ENCODE measurements at places on chromosomes 7 and 10.

- no peak for DNase-seq
Measured at GRCh38 chr10:97099089-97099488, 86.7 kb downstream of the SLIT1 start.

DNA sequence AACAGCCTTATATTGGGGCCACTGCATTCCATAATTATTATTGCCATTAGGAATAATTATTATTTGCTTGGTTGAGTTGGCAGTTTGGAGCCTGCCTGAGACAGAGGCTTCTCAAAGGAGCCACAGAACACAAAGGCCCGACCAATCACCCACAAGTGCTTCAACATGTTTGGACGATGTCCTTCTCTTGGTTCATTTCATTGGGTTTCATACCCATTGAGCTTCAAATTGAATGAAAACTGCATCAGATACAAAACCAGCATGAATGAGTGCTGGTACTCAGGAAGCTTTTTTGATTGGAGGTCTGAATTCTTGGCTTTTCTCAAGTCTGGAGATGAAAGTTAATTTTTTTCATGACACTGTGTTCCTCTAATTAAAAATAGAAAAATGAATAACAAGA, 168.3 kb downstream of the CREB5 start:
- no peak for DNase-seq

- DNase-seq: no peak
Measured at GRCh38 chr7:7829667-7830066, 111.3 kb upstream of the RPA3 start.

DNA sequence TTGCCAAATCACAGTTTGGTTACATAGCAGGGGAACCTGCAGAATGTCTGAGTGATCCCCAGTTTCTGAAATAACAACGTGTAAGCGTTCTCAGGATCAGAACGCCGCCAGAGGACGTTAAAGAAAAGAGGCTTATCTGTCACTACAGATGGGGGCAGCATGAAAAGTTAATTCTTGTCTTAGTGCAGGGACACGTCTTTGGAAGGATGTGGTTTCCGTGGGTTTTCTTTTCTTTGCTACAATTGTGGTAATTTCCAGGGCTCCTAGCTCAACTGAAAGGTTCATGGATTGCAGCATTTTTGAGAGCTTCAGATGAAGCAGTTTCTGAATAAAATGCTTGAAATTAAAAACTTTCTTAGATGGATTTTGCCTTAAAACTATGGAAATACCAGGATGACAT, 106.6 kb downstream of the PRKCQ start:
- no peak for DNase-seq

DNA sequence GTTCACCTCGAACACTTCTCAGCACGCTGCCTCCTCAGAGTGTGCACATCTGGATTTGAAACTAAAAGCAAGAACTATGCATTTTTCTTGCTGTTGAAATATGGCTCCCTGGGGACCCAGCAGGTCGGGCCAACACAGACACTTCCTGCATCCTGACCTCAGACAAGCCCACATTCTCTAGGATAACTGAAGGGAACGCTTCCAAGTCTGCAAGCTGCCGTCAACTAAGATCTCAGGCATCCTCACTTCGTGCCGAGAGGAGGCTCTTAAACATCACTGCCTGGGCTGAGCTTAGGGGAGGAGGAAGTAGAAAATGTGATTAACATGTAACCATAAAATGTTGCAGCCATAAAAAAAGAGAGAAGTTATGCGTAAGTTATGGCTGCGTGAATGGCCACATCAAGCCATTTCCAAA, 65.5 kb downstream of the PYROXD2 start:
- peak; percentile 100 for DNase-seq

- no peak for DNase-seq
Measured at GRCh38 chr7:121080913-121081326, 92.4 kb downstream of the CPED1 start.

GRCh38 chr7:88789480-88790064, 6.0 kb downstream of the TEX47 start:
- peak; percentile 21 for DNase-seq
